Activated gamma-delta T cell (primary cell): ENCODE measurements at places on chromosomes 2 and 18.

DNA sequence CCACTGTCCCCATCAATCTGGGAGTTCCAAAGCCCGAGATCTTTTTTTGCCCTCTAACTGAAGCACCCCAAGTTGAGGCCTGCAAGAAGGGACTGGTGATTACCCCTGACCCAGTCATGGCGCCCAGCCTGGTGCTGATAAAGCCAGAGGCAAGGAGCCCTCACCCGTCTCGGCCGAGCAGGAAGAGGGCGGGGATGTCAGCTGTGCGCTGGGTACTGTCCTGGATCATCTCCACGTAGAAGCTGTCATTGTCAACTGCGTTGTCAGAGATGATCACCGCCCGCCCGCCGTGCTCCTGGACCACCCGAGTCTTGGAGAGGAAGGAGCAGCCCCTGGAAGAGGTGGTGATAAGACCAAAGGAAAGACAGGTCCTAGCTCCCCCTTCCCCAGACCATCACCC lies 4.4 kb downstream of the PRADC1 start:
- DNase-seq: no peak

GRCh38 chr2:97761192-97761591 lies 47.8 kb downstream of the ZAP70 start:
- DNase-seq: peak; percentile 49

DNA sequence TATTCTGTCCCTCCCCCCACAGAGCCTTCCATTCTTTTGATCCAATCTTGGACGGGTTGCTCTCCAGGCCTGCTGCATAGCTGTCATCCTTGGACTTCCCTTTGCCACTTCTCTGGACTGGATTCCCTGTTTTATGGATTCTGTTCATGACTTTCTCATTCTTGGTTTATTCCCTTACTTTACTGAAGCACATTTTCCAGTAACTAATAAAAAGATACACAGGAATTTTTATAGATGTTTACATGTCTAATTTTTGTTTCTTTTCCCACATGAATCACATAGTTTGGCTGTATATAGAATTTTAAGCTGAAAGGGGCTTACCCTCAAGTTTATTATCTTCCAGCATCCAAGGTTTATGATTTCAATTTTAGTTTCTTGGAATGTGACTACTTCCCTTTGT lies 37.9 kb downstream of the GDF7 start:
- DNase-seq: no peak

GRCh38 chr18:58552057-58552461 lies 76.8 kb downstream of the ALPK2 start:
- no peak for DNase-seq

DNA sequence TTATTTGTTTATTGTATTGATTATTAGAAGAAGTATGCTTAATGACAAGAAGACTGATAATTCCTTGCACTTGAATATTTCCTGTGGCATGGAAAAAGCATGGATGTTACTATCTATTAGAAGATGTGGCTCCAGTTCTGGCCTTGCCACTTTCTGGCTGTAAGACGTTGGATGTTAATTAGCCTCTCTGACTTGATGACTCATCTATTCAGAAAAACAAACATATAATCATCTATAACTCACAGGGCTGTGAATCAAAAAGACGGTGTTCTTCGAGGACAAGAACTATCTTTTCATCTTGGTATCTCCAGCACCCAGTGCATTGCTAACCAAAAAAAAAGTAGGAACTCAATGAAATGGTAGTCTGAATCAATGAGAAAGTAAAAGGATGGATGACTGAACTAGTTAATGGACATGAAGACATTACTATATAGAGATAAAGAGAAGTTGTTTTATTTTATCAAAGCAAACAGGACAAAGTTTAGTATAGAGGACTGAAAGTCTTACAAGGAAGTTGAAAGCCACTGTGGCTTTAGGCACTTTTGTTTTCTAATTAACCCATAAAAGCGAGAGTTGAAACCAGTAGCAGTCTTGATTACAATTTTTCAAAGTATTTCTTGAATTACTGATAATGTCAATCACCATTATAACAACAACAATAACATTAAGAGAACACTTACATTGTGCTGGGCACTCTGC lies 145.3 kb downstream of the RND3 start:
- DNase-seq: no peak

GRCh38 chr18:75161256-75162028 lies 47.5 kb downstream of the PTGR3 start:
- no peak for DNase-seq

DNA sequence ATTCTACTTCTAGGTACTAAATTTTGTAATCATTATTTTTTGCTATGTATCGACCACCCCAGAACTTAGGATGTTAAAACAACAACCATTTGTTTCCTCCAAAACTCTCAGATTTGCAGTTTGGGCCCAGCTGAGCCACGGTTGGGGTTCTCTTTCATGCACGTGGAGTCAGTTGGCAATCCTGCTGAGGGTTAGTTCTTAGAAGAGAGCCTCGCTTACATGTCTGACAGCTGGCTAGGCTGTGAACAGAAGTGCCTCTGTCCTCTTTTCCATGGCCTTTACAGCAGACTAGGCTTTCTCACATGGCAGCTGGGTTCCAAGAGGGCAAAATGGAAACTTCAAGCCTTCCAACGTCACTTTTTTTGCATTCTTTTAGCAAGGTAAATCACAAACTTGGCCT lies 9.3 kb upstream of the RGPD4 start:
- no peak for DNase-seq

DNA sequence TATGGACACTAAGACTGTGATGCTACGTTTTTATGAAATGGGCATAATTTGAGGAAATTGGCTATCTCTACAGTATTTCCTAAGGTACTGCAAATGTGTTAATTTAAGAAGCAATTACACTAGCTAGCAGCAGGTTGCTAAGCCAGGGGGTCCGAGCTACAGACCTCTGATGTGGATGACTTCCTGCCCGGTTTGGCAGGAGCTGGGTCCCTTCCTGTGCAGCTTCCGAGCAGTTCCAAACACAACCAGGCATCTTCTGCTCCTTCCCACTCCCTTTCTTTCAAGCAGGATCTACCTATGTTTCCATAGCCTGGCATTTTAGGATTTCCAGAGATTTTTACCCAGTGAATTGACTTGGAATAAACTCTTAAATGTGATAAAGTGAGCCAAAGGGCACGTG lies 55.7 kb downstream of the SCN2A start:
- DNase-seq: no peak

DNA sequence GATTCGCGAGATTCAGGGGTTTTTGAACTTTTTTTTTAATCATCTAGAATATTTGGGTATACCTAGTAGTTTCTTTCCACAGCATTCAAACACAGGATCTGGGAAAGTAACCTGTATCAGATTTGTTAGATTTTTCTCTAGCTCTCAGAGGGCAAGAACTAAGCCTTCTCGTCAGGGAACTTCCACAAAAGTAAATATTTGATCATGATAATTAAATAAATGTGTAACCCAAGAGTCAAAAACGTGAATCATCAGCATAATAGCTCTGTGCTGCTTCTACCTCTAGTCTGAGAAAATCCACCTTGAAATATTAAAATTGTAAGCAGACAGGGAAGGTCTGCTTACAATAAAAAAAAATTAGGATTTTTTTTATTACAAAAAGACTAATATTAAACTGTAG lies 225.7 kb upstream of the SPOPL start:
- DNase-seq: no peak

- no peak for DNase-seq
These were observed 146.6 kb downstream of the RDH14 start for GRCh38 chr2:18413676-18414396.

DNA sequence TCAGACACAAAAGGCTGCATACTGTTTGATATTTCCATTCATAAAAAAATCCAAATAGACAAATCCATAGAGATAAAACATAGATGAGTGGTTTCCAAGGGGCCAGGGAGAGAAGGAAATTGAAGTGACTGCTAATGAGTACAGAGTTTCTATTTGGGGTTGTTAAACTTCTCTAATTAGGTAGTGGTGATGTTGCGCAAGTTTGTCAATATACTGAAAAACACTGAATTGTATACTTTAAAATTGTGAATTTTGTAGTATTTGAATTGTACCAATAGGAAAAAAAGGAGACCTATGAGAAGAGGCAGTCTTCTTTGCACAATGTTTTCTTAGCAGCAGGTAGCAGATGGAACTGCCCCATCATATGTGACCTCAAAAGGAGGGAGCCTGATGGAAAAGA lies 71.1 kb downstream of the SCN9A start:
- no peak for DNase-seq

GRCh38 chr2:162706770-162707169 lies 131.8 kb downstream of the KCNH7 start:
- no peak for DNase-seq

GRCh38 chr2:71685073-71685848 lies 231.9 kb downstream of the DYSF start:
- no peak for DNase-seq

- no peak for DNase-seq
These were observed 16.2 kb downstream of the ADRA2B start for GRCh38 chr2:96099861-96100798.

- DNase-seq: no peak
These were observed 515.6 kb upstream of the NRP2 start for GRCh38 chr2:205166745-205167144.

DNA sequence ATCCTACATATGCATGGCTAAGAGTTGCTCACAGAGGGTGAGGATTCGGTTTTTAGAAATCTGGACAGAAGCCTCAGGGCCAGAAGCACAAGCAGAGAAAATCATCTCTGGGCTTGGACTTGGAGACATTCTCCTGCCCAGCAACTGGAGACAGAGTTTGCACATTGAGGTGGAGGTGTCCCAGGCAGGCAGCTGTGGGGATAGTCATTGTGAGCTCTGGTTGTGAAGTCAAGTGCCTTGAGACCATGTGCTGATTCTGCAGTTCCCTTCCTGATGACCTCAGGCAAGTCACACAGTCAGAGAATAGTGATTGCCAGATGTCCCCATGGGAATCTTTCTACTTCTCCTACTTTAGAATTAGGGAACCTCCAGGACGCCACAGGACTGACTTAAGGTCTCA lies 108.4 kb upstream of the LDAH start:
- no peak for DNase-seq

GRCh38 chr2:212015588-212015987 lies 523.0 kb downstream of the ERBB4 start:
- DNase-seq: no peak

DNA sequence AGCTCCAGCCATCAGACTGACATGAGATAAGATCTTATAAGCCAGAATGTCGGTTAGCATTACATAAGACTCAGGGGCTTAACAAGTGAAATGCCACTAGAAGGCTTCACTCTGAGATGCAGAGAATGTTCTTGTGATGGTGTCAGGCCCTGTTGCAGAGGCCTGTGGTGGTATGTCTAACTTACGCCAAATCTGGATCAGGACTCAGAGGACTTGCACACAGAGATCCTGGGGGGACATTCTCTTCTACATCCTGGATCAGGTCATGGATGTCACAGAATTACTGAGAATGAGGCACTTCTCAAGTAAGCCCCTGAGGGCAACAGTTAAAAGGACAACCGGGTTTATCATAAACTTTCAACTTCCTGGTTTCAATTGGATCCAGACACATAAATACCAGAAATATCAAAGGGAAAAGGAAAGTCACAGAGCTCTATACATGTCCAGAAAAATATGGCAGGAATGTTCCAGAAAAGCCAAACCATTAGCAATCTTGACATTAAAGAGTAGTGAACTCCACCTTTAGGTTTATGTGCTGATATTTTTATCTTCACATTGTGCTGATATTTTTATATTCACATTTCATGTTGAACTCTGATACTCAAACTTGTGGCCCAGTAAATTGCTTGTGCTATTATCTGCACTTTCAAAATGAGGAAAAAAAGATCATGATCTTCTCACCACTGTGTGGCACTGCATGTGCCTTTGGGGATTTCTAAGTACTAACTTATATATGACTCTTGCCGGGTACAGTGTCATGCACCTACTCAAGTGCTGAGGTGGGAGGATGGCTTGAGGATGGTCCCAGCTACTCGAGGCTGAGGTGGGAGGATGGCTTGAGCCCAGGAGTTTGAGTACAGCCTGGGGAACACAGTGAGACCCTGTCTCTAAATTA lies 137.5 kb upstream of the RNF152 start:
- DNase-seq: no peak

DNA sequence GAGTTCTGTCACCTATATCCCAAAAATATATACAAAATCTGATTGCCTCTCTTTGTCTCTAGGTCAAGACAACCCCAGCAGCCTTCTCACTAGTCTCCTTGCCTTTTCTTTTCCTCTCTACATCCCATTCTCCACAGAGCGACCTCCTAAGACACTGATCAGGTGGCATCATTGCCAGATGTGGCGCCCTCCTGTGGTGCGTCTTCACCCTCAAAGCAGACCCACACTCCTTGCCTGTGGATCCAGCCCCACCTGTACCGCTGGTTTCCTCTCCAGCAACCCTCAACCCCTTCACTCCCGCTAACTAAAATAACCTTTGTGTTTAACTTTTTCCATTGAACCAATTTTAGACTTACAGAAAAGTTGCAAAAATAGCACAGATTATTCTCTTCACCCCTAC lies 273.3 kb downstream of the GLI2 start:
- DNase-seq: no peak

DNA sequence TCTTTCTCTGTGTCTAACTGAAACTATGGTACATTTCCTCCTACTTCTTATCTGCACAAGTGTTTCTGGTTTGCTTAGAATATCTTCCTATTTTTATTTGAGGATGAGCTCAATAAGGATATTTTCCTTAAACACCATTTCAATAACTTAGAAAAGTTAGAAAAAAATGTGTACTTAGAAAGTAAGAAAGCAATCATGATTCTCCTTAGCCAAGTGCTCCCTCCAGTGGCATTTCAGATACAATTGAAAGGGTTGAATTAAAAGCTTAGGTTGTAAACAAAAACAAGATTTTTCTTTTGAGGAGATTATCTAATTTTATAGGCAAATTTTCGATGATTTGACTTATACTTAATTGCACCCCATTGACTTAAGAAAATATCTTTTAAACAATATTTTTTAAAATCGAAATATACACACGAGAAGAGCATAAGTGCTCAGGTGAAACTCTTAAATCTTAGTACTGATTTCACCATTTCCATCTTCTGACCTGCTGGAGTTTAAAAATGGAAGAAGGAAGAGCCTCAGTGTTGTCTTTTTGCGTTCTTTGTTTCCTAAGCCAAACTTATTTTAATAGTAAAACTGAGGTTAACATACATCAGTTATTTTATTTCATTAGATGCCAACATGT lies 26.9 kb downstream of the C18orf63 start:
- no peak for DNase-seq

DNA sequence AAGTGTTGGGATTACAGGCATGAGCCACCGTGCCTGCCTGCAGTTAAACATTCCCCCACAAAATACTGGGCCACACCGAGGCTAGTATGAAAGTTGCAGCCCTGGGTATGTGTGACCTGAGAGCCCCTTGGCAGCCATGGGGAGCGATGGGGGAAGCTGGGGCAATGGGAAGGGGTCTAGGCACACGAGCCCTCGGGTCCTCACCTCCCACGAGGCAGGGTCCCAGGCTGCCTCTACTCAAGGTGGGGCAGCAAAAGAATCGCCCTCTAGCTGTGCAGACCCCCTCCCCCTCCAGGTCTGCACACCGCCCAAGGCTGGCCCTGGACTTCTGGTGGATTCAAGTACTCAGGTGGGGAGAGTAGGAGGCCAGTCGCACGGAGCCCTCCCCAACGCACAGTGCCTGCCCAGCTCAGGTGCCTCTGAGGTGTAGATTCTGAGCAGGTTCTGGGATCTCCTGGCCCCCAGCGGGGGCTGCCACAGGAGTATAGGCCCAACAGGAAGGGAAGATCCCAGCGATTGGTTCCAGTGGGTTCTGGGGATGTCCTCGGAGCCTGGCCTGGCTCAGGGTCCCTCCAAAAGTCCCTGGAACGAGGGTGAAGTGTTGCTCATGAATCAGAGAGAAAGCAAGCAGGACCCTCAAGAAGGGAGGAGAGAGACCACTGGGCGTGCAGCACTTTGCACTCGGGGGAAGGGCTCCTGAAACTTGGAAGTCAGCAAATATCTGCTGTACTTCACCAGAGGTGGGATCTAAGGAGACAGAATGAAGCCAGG lies 2.6 kb downstream of the GPR35 start:
- DNase-seq: no peak

GRCh38 chr18:33231474-33232317 lies 208.8 kb downstream of the CCDC178 start:
- DNase-seq: no peak
